ENCODE measurements at places on chromosomes 16 and 17.

DNA sequence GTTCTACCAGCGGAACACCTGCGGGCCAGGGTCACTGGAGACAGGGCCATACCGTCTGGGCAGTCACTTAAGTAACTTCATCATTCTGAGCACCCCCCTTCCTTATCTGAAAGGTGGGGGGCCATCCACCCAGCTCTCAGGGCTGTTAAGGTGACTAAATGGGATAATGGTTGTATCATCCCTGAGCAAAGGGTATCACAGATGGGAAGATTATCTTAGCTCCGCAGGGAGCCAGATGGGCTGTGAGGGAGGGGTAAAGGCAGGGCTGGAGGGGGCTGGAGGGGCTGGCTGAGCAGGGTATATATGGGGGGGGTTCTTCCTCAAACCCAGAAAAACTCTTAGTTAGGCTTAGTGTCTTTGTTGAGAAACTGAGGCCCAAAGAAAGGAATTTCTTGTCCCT, 2.9 kb upstream of the CACNA1G start:
- DNase-seq = no peak

DNA sequence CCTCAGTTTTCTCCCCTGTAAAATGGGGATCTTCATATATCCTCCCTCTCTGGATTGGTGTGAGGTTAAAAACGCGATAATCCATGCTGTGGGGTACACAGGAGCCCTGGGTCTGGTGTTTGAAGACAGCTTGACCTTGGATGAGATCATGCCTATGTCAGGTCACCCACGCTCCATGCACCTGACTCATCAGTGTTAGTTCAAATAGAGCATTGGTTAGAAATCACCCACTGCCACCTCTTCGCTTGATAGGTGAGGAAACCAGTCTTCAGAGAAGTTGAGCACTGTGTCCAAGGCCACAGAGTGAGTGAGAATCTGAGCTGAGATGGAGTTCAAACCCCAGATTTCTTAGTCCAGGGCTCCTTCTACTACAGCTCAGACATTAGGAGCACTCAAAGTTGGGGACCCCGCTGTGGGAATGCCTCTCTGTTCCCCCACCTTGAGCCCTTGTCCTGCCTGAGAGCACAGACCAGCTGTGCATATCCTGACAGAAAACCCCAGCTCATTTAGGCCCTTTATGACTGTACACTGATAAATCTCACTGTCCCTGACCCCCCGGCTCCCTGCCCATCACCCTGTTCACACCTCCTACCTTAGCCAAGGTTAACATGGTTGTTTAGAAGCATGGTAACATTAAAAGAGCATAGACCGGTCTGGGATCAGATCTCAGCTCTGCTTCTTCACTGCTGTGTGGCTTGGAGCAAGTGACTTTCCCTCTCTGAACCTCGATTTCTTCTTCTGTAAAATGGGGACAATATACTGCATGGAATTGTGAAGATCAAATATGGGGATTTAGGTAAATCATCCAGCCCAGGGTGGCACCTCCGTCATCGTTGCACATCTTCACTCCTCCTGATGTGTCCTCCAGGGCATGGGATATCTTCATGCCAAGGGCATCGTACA, 22.4 kb upstream of the LGALS9 start:
- no peak for DNase-seq

GRCh38 chr17:48595278-48595999, 1.9 kb upstream of the HOXB5 start:
- no peak for DNase-seq

DNA sequence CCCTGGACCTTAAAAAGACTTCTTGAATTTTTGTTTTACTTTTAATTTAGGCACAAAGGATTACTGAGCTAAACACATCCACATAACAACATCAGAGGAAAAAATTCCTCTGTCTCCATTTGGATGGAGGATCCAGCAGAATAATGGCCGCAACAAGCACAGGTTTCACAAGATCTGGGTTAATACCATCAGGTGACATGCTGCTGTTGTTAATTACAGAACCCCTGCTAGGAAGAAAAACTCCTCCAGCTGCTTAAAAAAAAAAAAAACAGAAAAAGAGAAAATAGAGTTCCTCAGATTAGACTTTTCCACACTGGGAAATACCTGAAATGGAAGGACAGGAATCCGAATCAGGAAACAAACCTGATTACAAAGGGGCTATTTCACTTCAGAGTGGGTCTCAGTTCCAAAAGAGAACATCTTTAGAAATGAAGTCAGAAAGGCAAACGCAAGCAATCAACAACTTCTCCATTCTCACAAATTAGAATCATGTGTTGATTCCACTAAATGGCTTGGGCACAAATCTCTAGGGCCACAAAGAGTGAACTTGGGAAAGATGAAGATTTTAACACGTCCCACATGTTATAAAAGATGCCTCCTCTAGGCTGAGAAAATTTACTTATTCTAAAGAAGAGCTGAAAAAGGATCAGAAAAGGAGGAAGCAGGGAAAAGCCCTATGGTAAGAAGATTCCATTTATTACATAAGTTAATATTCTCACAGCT, 44.0 kb downstream of the SPOP start:
- DNase-seq = no peak

All from right hindlimb (tissue), 1 donor.